ENCODE measurements at places on chromosomes 1 and 21. TPM values are rescaled to one million over a fixed set of nuclear protein-coding genes. Genes with fewer than 3 reads are reported as not detected.

KCNE2 gene
- total RNA-seq, result not detected

AGMAT gene
- 1.0 TPM for total RNA-seq

LRRC39 gene
- total RNA-seq, result 0.50 TPM

FAM163A gene
- not detected for total RNA-seq

- no peak for DNase-seq
These were observed 447 bp downstream of the TTC34 start for GRCh38 chr1:2801046-2801445.

- DNase-seq, result peak; percentile 95
These were observed 10.0 kb downstream of the ARID1A start for GRCh38 chr1:26705788-26706311.

DNA sequence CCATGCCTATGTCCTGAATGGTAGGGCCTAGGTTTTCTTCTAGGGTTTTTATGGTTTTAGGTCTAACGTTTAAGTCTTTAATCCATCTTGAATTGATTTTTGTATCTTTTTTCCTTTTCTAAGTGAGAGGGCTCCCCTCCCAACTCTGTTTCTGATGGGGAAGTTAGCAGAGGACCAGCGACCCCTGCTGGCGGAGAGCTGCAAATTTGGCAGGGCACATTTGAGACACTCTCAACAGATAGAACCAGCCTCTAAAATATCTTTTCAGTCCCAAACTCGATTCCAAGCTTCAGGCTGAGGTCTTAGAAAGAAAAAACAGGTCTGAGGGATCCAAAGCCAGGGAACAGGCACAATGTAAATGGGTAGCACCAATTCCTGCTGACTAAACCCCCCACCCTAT lies 32.5 kb downstream of the LRRC3 start:
- DNase-seq, result peak; percentile 38

- peak; percentile 90 for DNase-seq
These were observed 181.0 kb downstream of the DHRS3 start for GRCh38 chr1:12436817-12437599.

DNA sequence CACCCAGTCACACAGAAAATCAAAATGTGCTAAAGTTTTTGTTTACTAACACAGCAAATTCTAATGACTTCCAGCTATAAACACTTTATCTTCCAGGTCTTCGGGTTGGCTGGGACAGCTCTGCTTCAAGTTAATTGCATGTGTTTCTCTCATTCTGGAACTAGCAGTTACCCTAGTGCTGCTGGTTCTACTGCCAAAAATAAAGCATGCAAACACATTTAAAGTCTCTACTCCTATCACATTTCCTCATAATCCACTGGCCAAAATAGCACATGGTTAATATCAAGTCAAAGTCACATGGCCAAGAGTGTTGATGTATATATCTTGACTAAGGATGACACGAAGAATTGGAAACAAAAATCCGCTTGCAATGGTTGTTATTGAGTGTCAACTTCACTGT lies 973.1 kb upstream of the ADGRL2 start:
- no peak for DNase-seq

DNA sequence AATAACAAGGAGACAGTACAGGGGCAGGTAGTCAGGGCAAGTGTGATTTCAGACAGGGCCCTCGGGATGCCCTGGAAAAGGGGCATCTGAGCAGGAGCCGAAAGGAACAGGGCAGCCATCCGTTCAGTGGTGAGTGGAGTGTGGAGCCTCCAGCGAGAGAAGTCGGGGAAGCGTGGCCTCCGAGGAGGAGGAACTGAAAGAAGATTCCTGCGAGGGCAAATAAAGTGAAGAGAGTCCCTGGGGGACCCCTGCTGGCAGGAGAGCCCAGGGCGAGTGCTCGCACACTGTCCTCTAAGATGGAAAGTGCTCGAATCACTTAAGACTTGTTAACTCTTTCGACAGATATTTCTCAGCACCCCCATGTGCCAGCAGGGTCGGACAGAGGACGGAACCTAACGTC lies 3.5 kb upstream of the UTS2 start:
- no peak for DNase-seq

GRCh38 chr1:6800745-6801144 lies 15.5 kb downstream of the CAMTA1 start:
- DNase-seq, result peak; percentile 74

All from fibroblast of lung (primary cell).